Left renal pelvis (tissue), 4 donors: ENCODE measurements at places on chromosomes 6 and 20. TPM values are rescaled to one million over a fixed set of nuclear protein-coding genes. Genes with fewer than 3 reads are reported as not detected.

DNA sequence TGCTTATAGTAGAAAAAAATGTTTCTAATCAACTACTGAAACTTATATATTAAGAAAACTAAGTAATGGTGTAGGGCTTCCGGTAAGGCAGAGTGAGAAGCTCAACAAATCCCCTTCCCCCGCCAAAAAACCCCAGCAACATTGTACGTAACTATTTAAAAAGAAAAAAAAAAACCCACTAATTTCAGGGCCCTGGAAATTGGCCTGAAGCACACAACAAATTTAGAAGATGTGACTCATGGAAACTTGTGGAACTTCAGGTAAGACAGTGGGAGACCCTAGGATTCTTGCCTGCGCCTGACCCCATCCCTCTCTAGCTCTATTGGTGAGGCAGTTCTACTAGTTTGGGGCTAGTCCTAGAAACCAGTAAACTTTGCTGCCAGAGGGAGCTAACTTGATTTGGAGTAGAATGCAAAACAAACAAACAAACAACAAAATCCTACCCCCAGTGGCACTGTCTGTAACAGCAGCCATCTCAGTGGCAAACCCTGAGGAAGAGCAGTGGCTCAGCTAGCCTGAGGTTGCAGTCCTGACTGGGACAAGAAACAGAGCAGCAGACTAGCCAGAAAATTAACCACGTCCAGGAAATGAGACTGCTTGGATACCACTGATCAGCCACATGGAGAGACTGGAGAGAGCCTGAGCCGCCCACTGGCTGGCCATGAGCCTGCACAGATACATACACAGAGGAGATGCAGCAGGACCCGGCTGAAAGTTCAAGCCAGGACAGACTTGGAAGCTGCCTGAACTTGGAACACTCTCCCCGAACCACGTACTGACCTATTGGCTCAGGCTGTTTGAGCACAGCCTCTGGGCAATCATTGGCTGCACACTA lies 135.1 kb downstream of the TBXT start:
- DNase-seq: no peak

GRCh38 chr20:24863356-24863755 lies 85.7 kb upstream of the CST7 start:
- no peak for DNase-seq

DNA sequence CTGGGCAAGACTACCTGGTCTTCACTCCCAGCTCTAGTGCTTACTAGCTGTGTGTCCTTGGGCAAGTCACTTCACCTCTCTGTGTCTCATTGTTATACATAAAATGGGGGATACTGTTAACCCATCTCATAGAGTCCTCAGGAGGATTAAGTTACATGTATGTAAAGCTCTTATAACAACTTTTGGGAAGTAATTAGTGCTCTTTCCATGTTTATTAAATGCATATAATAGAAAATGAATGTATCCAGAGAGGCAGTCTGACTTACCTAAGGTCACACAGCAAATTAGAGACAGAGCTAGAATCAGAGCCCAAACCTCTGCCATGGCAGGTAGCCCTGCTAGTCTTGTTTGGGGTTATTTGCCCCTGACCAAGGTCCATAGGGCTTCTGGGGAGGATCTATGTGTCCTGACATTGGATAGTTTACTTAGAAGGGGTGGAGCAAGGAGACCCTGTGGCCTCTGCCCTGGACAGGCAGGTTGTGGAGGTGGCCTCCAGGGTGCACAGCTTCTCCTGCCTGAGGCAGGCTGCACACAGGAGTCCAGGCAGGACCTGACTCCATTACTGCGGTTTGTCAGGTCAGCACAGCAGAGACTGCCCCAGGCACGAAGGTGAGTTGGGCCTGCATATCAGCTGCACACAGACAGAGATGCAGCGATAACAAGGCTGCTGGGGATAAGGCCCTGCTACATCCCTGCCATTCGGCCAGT lies 8.4 kb upstream of the MAPK13 start:
- DNase-seq: no peak

GRCh38 chr6:158568549-158568948 lies 8.7 kb downstream of the TMEM181 start:
- no peak for DNase-seq

GRCh38 chr6:154277629-154278017 lies 79.0 kb downstream of the IPCEF1 start:
- DNase-seq: no peak

DNA sequence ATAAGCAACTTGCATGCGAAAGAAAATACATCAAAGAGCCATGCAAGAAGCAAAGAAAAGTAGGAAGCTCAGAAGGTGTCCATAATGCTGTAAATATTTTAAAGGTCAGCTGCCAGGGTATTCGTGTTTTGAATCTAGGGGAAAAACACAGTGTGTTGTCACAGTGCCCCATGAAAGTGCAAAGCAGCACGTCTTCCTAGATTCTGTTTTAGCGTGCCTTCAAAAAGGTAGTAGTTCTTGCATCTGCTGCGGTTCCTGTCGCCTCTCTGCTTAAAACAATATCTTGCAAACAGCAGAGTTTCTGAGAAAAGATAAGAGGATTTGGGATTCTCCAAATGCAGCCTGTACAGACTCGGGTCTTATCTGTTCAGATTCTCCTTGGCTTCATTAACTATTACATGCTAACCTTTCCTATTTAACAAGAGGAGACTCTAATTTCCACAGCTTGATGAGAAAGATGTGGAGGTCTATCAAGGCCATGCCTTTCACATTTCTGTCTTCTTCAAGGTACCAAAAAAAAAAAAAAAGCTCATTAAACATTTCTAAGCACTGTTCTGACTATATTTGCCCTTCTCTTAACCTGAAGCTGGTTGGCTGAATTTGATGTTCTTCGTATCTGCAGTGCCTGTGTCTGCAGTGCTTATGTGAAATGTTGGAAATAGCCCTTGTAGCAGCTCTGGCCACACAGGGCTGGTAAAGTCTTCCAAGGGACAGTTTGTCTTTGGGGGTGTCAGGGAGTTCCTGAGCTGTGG lies 297.5 kb downstream of the ADGB start:
- no peak for DNase-seq

- peak; percentile 44 for DNase-seq
Observed at GRCh38 chr6:125314009-125314581, 12.3 kb upstream of the HDDC2 start.

DNA sequence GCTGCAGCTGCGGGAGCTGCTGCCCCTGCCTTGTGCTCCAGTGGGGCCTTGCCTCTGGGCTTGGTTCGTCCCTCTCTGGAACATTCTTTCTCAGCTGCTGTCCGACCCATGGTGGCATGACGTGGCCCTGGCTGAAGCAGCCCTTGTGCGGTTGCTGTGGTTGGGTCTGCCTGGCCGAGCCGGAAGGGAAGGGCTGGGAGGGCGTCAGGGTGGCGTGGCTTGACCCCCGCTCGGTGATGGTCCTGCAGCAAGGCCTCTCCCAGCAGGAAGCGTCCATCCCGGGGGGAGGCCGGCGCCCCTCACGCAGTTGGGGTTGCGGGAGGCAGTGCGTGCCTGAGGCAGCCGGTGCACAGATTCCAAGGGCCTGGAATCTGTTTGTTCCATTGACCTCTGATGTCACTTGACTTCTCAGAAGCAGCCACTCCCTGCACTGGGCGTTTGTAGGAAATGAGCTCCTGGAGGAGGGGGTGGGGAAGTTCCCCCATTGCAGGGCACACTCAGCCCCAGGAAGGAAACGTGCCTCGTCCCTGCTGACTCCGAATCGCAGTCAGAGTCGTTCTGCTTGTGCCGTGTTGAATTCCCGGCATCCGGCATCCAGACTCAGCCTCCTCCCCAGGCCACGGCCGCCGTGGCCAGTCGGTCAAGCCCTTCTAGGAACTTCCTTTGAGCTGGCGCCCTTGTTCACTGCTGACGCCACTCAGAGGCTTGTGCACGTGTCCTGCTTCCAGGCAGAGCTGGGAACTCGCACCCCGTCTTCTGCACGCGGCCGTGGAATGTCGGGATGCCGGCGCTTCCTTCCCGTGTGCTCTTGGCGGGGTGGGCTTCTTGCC lies 9.7 kb upstream of the TNFRSF6B start:
- DNase-seq: peak; percentile 31

DNA sequence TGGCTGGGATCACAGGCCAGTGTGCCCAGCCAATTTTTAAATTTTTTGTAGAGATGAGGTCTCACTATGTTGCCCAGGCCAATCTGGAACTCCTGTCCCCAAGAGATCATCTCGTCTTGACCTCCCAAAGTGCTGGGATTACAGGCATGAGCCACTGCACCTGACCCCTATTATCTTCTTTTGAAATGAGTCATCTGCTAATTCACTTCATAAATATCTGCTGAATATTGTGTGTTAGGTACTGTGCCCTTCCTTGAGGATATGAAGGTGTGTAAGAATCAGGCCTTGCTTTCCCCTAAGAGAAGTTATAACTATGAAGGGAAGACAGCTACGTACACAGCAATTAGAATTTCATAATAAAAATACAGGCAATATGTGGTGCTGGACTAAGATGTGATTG lies 8.2 kb downstream of the ATRN start:
- DNase-seq: no peak

DNA sequence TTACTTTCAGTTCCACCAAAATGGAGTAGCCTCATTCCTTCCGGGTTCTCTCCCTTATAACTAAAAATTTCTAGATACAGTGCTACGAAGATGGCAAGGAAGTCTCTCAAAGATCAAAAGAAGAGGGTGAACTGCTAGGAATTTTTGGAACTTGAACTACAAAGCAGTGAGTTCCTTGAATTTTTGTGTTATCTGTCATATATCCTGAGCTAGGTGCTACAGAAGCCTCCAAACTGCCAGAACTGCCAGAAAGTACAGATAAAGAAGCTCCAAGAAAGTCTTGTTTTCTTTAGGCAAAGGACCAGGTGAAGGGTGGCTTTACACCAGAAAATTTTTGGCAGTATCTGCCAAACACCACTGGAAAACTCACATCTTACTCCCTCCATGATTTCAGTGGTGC lies 218.8 kb upstream of the FLRT3 start:
- no peak for DNase-seq

GRCh38 chr20:37914672-37915433 lies 11.9 kb downstream of the VSTM2L start:
- no peak for DNase-seq

DNA sequence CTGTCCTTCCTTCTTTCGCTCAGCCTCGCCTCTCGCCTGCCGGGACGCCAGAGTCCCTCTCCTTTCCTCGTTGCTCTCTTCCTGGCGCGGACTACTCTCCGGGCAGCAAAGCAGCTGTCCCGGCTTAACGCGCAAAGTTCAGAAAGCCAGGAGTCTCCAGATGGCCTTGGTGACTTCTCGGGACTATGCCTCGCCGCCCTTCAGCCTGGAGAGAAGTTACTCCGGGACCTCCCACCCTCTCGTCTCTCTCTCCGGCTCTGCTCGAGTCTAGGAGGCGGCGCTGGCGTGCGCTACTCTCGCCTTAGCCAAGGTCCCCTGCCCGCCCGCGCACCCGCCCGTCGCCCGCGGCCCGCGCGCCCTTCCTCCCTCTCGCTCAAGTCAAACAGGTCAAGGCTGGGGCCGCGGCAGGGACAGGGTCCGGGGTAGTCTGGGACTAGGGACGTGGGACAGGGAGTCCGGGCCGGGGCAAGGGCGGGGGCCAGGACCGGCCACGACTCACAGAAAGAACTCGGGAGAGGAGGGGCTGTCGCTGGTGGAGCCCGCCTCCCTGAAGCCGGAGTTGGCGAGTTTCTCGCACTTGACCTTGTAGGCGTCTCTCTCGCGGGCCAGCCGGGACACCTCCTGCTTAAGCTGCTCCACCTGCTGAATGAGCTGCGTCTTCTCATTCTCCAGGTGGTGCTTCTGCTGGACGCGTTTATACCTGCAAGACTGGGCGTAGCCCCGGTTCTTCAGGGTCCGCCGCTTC lies 1.5 kb downstream of the MAFB start:
- no peak for DNase-seq

DNA sequence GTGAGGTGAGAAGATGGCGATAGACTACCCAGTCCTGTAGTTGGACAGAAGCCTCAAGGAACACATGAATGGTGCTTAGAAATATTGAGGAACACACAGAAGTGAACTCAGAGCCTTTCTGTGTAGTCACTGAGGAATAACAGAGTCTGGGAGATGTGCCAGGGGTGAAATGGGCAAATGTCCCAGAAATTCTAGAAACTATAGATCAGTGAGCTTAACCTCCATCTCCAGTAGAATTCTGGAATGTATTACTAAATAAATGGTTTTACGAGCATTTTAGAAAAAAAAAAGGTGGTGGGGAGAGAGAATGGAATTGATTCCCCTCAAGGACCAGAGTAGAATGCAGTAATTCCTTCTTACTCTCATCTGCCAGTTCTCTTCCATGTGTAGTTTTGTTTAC lies 380.0 kb downstream of the LMBRD1 start:
- no peak for DNase-seq

DNA sequence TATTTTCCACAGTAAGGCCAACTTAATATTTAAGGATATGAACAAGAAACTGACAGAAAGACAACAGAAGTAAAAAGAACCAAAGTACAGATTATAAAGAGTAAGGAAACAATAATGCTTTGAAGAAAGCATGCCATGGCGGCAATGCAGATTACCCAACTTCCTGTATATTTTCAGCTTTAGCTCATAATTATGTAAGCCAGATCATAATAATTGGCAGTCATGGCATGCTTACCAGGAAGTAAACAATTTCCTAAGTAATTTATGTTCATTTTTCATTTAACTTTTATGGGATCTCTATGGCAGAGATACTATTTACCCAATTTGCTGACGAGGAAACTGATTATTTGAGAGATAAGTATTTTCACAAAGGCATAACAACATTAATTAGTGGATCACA lies 988.7 kb downstream of the HACE1 start:
- no peak for DNase-seq

DNA sequence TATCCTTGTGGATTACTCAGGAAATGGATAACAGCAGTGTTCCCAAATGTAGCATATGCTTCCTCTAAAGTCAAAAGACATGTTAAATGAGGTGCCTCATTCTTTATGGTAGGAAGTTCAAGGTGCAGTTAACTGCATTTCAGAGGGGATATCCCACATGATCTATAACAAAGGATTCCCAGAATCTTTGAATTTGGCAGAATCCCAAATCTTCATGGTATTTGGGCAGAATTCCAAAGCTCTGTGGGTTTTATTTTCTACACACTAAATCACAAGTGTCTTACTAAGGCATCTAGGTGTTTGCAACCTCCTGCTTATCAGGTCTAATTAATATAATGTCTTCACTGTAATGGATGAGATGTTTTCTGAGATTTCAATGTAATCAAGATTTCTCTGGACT lies 364.3 kb upstream of the MAN1A1 start:
- DNase-seq: no peak

DNA sequence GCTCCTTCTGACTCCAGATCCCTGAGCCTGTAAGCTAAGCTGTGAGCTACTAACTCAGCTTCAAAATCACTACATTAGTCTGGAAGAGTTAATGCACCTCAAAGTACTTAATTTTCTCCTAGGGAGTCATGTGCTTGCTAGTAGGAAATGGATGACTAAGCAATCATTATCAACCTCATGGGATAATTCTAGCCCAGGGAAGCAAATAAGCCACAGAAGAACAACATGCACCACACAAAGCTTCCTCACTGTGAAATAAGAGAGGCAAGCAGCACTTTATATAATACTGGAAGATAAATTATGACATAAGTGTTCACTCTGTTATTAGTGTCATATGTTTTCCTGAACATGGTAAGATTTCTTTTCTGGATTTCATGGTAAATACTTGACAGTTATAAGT lies 57.9 kb upstream of the RCAN2 start:
- DNase-seq: no peak

- no peak for DNase-seq
Observed at GRCh38 chr6:35747877-35748276, 11.0 kb downstream of the ARMC12 start.

The CALHM5 gene
- 4.3 TPM for polyA plus RNA-seq

The TTLL9 gene
- 2.6 TPM for polyA plus RNA-seq

The KCNK5 gene
- 8.5 TPM for polyA plus RNA-seq

The GMPR gene
- 13.6 TPM for polyA plus RNA-seq

The HEY2 gene
- 0.87 TPM for polyA plus RNA-seq

The RIMS4 gene
- 0.73 TPM for polyA plus RNA-seq
